Muscle of back (tissue), 13 donors: ENCODE measurements at places on chromosomes 4 and X.

DNA sequence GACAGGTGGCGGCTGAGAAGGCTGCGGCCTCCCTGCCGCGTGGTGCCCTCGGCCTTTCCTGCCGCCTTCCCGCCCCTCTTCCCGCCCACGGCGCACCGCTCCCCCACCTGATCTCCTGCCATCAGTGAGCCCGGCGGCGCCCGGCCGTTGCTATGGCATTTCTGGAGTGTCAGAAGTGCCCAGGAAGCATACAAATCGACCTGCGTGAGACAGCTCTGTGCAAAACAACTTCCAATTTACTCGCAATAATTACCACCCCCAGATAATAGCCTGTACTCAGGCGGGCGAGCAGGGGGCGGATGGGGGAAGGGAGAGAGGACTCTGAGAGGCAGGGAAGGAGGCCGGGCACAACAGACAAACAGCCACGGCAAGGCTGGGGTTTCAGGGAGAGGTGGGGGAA lies 16.6 kb upstream of the ERCC6L start:
- peak; percentile 6 for DNase-seq

DNA sequence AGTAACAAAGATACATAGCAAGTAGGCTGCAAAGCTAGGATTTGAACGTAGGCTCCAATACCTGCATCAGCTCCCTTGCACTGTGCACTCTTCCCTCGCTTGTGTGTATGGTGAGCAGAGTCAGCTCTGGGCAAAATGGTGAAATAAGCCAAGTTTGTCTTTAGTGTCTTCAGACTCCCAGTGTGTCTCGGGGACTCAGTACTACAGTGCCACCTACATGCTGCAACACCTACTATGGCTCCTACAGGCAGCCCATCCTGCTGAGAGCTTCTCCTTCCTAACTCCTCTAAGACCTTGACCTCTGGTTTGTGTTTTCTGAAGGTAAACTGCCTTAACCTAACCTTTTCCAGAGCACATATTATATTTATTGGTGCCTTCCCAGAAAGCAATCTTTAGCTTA lies 42.5 kb downstream of the RTL9 start:
- DNase-seq: no peak

DNA sequence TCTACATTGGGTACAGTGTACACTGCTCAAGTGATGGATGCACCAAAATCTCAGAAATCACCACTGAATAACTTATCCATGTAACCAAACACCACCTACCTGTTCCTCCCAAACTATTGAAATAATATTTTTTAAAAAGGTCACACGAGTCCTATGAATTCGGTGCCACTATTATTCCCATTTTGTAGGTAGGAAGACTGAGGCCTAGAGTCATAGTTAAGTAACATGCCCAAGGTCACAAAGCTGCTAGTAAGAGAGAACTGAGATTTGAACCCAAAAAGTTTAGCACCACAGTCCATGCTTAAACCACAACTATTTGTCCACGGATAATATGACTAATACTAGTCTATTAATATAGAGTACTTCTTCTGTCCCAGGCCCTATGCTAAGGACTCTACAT lies 2.7 kb downstream of the ARHGEF6 start:
- DNase-seq: no peak

DNA sequence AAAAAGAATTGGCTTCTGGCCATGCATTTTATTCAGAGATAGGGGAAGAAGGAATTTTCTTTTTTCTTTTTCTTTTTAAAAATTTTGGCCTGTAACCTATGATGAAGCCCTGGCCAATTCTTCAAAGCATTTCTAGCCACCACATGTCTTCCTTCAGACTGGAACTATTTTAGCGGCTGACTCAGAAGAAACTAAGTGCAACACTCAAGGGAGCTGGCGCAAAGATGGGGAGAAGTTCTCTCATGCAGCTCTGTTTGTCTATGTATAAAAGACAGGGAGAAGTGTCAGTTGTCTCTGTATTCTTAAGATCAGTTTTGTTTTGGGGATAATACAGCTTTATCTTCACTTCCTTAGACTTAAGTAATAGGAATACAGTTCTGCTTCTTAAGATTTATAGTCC lies 46.1 kb downstream of the MBNL3 start:
- no peak for DNase-seq
